ENCODE measurements at places on chromosomes 5 and 9.

DNA sequence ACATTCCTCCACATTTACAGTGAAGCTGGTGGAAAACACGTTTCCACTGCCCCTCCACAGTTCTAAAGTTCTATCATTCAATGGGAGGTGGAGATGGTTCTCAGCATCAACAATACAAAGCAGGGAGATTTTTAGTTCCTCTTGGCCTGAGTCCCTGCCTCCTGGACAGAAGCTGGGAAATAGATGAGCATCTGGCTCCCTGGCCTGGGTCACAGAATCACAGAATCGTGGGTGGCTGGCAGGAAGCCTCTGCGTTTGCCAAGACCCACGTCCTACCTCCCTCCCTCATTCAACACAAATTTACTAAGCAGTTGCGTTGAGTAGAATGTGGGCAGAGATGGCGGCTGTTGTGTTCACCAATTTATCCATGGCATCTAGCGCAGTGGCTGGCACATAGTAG is 5.2 kb upstream of the PPARGC1B start:
- no peak for DNase-seq

DNA sequence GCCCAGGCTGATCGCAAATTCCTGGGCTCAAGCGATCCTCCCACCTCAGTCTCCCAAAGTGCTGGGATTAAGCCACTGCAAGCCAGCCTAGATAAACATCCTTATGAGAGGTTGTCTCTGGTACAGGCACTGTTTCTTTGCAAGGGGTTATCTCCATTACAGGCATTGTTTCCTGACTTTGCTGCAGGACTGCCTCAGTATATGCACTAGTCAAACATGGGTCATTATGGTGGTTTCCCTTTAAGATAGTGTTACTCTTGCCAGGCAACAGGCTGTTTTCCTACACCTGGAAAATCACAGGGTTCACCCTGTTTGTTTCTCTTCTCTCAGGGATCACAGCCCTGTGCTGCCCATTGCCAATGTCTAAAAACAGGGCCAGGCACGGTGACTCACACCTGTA is 7.8 kb upstream of the CLTB start:
- no peak for DNase-seq

DNA sequence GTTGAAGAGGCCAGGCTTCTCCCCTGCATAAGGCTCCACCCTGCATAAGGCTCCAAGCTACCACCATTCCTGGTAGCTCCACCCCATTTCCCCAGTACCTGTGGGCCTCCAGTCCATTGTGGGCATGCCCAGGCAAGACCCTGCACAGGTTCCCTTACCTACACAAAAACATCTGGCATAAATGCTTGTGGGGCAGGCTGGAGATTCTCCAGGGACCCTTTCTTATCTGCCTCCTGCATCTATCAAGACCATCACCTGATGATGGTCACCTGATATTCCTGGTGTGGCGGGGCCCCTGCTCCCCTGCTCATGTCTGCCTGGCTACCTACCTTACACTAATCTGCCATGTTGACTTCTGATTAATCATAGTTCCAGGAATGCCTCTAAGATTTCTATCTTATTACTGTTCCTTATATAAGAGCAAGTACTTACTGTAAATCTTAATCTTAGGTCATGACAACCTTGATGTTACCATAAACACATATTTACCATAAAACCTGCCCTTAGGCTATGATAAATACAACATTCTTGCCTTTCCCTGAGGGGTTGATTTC is 41.0 kb downstream of the FGD3 start:
- DNase-seq: peak; percentile 59

GRCh38 chr5:2399096-2399495 is 352.4 kb downstream of the IRX2 start:
- no peak for DNase-seq

DNA sequence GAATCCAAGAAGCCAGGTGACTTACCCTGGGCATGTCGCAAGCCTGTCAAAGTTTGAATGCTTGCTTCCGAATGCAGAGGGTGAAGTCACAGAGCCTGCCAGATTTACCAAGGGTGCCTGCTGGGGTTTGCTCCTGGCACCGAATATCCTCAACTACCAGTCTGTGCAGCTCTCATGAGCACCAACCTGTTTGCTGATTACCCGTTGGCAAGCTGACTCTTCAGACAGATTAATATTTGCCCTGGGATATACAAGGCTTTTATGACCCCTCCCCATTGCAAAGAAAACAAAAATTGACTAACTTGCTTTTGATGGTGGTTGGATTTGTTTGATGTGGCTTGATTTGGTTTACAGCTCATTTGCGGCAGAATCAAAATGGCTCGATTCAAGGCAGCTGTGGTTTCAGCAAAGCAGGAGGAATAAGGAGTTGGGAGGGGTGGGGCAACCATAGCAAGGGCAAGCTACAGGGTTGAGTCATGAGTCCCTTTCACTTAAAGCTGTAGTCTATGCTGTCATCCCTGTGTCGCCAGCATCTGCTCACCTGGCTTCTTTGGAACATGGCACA is 82.3 kb upstream of the AGXT2 start:
- DNase-seq: peak; percentile 61

DNA sequence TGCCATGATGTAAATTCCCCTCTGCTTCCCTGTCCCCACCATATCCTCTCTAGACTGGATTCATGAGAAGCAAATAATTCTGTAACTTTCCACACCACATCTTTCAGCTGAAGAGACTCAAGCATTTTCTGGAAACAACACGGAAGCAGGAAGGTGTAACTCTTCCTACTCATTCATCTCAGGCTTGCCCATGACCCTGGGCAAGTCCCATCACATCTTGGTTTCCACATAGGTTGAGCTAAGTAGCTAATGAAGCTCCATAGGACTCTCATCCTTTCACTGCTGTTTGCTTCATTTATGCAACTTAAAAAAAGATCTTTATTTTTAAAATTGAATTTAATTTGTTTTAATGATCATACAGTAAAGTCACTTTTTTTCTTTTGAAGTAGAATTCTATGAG is 32.7 kb upstream of the STARD4 start:
- no peak for DNase-seq

- DNase-seq: no peak
These were observed 266.2 kb downstream of the ARHGAP26 start for GRCh38 chr5:143036146-143036927.

DNA sequence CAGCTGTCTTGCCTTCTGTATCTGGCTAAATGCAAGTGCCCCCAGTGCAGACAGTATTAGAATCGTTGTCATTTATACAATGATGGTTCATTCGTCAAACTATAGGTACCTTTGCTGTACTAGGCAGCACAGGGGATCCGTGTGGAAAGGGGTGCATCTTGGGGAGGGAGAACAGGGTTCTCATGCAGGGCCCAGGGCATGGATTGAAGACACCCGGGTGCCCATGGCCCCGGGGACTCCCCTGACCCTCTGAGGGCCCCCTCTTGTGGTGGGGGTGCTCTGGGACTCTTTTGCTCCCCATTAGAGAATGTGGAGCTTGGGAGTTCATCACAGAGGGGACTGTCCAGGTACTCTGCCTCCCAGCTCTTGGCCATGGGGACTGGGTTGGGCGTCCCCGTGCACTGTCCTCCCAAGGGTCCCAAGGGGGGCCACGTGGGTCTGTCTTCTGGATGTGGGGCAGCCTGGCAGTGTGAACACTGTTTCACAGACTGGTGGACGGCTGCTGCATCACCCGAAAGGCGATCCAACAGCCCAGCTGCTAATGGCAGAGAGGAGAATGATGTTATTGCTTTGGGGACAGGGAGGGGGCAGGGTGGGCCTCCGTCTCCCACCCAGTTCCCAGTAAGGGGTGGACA is 36.9 kb upstream of the RXRA start:
- no peak for DNase-seq
